ENCODE measurements at places on chromosomes 3 and 15.

DNA sequence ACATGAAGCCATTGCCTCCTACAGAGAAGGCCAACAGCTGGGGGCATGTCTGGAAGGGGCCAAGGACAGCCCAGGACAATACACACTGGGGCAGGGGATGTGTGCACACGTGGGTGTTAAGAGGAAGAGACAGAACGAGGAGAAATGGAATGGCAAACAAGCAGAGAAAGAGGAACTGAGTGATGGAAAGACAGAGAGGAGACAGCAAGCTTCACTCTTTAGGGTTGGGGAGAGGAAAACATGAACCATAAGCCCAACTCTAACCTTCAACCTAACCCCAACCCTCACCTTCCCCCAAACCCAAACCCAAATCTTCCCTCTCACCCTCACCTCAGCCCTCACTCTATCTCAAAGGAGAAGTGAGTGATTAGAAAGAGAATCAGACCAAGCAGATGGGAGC, 11.9 kb upstream of the PARL start:
- DNase-seq, result no peak

GRCh38 chr15:86916671-86917360, 837.1 kb downstream of the AGBL1 start:
- no peak for DNase-seq

- no peak for DNase-seq
Observed at GRCh38 chr3:184630861-184631471, 69.4 kb downstream of the EPHB3 start.

- no peak for DNase-seq
Observed at GRCh38 chr3:159390656-159391212, 588.9 kb downstream of the MFSD1 start.

DNA sequence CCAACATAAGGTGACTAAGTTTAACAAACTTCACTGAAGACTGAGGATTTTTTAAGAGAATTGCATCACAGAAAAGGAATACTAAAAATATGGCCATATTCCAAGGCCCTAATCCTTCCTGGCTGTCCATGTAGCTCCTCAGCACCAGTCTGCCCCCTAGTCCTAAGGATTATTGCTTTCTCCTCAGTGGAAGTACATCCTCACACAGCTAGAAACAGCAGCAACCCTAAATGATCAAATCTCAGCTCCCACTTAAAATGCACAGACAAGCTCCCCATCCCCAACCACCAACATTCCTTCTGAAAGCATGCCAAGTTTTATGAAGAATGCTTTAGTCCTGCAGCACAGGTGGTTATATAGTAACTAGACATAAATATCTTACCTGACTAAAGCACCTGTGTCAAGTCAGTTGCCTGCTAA, 14.7 kb downstream of the ST3GAL6 start:
- DNase-seq, result no peak

- no peak for DNase-seq
Observed at GRCh38 chr3:168223085-168223484, 127.4 kb upstream of the GOLIM4 start.

- no peak for DNase-seq
Observed at GRCh38 chr15:68633231-68634121, 54.7 kb downstream of the CORO2B start.

DNA sequence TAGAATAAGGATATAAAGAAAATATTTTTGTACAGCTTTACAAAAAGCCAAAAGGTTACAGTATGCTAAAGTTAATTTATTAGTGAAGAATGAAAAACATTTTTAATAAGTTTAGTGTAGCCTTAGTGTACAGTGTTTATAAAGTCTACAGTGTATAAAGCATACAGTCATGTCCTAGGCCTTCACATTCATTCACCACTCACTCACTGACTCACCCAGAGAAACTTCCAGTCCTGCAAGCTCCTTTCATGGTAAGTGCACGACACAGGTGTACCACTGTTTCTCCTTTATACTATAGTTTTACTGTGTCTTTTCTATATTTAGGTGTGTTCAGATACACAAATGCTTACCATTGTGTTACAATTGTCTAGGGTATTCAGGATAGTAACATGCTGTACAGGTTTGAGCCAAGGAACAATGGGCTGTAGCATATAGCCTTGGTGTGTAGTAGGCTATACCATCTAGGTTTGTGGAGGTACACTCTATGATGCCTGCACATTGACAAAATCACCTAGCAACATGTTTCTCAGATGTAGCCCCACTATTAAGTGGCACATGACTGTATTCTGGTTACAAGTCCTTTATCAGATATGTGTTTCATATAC, 197.1 kb upstream of the KBTBD8 start:
- no peak for DNase-seq

GRCh38 chr3:19798324-19798723, 135.7 kb downstream of the EFHB start:
- no peak for DNase-seq

DNA sequence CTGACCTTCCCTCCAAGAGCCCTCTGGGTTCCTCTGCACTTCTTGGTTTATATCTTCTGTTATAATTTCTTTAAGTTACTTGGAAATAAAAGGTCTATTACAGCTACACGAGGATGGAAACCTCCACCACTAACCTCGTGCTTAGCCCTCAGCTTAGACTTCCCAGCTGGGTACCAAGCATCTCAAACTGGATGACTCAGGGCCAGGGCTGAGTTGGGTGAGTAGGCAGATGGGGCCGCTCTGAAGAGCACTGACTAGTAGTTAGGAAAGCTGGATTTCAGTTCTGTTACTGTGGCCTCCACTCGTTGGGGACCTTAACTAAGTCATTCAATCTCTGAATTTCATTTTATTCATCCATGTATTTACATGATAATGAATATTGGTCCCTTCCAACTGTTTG, 1036.6 kb downstream of the IGSF11 start:
- no peak for DNase-seq

DNA sequence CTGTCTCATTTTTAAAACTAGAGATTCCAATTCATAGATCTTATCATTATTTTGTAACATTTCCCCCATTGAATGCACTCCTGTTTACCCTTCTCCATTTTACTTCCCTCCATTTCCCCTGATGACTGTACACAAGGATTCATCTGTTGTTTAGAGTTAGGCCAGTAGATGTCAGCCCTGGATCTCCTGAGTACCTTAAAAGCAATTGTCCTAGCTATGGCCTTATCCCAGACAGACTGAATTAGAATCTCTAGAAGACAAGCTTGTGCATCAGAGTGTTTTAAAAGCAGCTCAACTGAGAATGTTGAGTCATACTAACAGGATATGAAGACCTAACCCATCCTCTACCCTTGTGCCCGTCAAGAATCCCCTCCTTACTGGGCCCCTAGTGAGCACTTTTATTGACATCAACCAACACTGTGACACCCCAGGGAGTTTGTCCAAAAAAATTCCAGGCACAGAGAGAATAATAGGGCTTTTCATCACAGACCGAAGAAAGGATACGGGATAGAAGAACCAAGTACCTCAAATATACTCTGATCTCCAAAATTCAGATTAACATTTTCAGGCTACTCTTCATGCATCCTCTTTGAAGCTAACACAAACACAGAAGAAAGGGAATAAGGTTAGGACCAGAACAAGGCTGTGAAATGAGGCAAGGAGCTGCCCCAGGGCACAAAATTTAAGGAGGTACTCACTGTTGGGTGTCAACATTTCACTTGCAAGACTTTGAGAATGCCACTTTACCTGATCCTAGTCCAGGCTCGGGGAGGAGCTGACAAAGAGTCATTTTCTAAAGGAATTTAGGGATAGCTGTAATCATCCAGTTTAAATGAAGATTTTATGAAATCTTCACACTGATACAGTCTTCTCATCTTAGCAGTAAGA, 17.1 kb downstream of the ZBED2 start:
- no peak for DNase-seq

GRCh38 chr15:23038726-23039142, 635 bp downstream of the TUBGCP5 start:
- no peak for DNase-seq

GRCh38 chr3:41847679-41848078, 114.2 kb downstream of the ULK4 start:
- DNase-seq, result no peak

DNA sequence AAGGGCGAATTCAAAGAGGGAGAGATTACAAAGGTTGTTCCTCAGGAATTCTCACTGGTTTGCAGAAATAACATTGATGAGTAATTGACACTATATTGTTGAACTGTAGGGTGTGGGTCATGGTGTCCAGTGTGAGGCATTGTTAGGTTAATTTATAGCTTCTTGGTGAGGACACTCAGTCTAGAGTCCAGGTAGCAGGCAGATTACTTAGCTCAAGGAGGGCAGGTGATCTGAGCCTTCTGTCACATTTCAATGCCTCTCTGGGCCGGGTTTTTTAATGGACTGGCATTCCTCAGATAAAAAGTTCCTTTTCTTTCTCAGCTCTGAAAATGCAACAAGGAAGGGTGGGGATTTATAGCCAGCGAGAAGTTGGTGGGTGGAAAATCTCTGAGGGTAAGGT, 194.2 kb upstream of the PROK2 start:
- DNase-seq, result no peak

GRCh38 chr3:41064526-41064925, 134.8 kb upstream of the CTNNB1 start:
- no peak for DNase-seq

DNA sequence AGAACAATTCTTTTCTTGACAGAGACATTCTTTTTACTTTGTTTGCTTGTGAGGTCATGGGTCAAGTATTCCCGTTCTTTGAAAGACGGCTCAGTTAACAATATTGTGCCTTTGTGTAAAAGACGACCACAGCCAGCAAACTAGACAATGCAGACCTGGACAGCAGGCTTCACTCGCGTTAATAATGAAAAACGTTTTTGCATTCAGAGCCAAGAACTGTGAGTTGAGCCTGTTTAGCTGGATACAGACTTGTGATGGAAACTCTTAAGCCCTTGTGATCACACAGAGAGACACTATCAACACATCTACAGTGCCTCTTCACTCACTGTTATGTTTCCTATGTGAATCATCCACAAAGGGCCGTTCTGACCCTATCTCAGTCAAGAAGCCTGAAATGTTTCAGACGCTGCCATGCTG, 37.3 kb upstream of the CMTM7 start:
- no peak for DNase-seq

DNA sequence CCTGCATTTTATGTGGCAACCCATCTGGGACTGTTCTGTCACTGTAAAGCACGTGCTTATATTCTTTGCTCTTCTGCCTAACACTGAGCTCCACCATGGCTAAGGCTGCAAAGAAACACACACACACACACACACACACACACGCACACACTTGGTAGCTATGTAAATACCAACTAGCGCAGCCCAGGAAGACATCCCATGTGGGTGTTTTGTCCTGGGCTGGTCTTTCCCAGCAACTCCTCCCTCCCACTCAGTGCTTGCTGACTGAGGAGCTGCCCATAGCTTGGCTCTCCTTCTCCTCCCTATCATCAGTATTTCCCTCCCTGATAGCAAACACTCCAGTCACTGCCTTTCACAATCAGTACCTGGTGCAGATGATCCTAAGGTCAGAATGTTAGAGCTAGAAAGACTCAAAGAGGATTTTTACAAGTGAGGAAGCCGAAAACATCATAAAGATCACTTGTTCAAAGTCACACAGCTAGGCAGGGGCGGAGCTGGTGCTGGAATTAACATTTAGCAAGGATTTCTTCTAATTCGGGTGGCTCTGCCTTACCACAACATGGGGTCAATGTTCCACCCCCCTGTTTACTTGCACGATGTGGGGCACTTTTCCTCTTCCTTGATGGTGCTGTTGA, 377.1 kb upstream of the TBL1XR1 start:
- DNase-seq, result no peak

DNA sequence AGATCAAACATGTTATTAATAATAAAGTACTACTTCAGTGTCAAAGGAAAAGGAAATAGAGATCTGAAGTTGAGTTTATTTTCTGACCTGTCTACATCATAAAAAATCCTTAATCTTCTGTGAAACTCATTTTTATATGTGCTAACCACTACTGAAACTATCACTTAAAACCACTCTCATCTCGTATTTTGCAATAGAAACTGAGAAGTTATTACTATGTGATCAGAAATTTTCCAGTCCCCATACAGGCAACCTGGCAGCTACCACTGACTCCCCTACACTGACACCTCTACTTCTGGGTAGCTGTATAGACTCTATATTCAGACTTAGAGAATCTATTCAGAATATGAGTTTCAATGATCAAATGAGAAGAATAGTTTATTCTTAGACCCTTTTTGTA, 8.3 kb downstream of the HDGFL3 start:
- no peak for DNase-seq

DNA sequence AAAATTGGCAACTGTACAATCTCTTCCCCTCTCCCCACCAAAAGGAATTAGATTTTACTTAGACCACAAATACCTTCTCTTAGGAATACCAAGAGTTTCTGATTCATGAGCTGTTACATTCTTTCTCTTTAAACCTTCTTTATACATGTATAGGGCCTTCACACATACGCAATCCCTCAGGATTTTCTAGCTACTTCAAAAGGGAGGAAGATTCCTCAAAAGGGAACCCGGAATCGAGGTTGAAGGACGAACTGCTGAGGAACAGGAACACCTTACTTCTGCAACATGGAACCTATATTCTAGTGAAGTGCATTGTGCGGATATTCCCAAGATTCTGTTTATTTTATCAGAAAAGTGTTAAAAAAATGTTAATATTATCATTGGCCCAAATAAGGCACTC, 52.3 kb downstream of the GABRB3 start:
- DNase-seq, result no peak

GRCh38 chr3:154729741-154730140, 299.8 kb upstream of the GPR149 start:
- no peak for DNase-seq
